Right renal pelvis (tissue), 4 donors: ENCODE measurements at places on chromosomes 11 and 22.

GRCh38 chr11:77079666-77080065, 12.9 kb downstream of the CAPN5 start:
- no peak for DNase-seq

DNA sequence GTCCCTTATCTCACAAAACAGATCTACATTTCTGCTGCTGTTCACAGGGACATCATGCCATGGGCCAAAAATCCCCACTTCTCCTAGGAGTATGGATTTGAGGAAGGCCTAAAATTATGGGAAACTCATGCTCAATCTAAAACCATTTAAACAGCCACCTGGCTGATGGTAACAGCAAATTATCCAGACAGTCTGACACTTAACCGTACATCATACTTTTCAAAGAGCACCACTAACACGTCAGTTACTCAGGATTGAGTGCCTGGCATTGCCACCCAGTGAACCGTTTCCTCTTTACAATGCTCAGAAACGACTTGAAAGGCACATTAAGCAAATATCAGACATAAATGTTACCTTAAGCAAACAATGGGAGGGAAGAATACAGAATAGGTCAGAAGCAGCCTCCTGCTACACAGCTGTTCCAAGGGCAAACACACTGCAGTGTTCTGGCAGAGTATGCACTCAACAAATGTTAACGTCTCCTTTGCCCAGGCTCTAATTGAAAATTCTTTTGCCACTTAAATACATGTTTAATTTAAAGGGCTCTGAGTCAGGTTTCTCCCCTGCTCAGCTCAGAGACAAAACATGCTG, 18.8 kb upstream of the SLC36A4 start:
- DNase-seq = no peak

DNA sequence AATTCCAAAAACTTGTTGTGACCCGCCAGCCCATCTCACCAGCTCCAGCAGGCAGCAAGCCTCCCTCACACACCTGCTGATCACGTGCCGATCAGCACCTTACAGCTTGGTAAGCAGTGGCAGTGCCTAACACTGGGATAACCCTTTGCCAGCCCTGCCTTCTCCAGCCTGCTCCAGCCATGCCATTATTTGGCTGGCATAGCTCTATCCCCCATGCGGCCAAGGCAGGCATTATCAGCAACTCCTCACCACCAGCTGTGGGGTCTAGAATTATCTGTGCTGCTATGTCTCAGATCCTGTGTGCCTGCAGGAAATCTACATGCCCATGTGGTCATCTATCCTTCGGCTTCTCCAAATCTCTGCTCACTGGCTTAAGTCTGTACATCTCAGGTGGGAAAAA, 215.0 kb downstream of the ST3GAL4 start:
- no peak for DNase-seq

GRCh38 chr11:64621283-64622019, 30.4 kb downstream of the SLC22A12 start:
- no peak for DNase-seq

DNA sequence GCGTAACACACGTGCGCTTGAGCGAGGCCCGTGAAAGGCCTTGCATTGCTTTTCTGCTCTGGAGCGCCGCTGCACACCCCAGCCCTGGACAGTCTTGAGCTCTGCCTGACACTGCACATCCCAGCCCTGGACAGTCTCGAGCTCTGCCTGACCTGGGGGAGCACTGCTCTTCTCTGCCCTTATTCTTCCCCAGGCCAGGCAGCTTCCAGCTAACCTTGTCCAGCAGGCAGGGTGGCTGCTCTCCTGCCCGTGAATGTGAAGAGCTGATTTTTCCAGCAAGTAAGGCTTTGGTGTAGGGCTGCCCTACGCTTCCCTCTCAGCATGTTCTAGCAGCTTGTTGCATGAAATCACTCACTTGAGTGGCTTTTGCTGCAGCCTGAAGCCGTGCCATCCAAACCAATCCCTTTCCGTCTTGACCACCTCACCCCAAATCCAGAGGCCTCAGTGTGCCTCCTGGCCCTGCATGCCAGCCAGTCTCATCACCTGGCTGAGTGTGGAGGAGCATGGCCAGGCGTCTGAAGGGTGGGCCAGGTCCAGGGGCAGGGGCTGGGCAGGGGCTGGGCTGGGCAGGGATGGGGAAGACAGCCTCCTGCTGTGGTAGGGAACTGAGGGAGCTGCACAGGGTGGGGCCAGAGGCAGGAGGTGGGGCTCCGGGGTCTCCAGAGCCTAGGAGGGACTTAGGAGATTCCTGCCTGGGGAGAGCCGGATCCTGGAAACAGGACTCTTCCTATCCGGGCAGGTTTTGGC, 89.5 kb upstream of the B3GAT1 start:
- DNase-seq = no peak

DNA sequence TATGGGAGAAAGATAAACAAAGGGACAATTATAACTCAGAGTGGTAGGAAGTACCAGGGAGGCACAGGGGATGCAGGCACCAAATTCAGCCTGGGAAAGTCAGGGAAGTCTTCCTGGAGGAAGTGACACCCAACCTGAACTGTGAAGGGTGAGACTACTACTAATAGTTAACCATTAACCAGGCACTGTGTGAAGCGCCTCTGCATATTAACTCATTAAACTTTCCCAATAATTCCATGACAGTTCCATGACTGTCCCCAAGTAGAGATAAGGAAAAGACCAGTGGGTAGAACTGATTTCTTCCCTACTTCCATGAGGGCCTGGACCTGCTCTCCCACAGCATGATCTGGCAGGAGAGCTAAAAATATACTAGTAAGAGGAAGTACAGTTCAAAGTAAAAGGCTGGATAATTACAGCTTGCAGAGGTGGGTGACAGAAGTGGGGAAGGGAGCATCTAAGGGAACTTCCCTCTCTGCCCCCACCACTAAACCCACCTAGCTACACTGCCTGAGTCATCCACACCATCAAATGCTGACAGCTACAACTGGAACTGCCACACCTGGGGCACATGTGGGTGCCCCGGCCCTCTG, 4.7 kb upstream of the AP1B1 start:
- no peak for DNase-seq

DNA sequence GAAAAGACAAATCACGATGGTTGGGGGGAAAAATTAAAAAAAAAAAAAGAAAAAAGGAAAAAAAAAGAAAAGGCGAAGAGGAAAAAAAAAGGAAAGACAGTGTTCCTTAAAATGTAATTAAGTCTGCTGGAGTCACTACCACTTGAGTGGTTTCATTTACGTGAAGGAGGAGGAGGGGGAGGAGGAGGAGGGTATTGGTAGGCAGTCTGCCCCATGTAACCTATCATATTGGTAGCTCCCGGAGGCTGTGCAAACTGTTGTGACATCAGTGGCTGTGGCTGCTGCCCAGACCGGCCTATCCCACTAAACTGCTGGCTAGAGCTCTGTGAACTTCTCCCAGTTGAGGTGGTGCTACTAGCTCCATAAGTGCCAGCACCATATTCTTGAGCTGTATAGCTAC, 17.9 kb downstream of the KDELR3 start:
- no peak for DNase-seq

DNA sequence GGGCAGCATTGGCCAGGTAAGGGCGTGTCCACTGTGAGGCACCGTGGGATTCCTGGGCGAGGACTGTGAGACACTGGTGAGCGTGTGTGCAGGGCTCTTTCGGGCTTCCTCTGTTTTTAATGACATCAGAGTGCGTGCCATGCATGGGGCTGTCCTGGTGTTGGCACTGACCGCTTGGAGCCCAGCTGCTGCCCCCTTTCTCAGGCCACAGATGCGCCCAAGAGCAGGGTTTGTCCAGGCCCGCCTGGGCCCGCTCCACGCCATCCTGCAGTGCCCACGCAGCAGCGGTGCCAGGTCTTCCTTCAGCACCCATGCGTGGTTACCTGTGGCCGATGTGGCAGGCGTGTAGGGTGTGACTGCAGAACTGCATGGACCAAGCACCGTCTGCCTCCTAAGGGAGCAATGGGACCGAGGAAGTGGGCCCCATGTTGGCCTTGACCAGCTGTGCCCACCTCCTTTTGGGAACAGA, 72.3 kb upstream of the SEPTIN5 start:
- no peak for DNase-seq

DNA sequence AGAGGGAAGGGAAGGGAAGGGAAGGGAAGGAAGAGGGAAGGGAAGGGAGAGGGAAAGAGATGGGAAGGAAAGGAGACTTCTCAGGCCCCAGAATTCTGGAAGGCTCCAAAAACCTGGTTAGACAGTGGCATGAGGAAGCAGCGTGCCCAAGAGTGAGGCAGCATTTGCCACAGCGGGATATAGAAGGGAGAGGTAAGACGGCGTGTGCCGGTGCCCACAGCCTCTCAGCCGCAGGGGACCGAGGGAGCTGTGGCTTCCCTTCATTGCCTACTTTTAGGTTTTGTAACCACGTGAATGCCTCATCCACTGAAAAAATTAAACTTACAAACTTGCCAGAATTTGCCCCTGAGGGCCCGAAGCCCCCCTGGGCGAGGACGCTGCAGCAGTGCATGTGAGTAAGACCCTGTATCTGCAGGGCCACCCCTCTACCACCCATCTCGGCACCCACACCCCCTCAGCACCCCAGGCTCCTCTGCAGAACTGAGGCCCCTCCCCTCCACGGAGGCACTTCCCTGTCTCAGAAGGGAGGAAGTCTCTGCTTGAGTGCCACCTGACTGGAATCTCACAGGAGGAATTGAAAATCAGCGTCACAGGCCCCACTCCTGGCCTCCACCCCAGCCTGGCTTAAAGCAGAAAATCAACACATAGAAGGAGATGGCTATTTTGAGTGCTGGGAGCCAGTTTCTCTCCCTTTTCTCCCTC, 58.1 kb downstream of the LINC01488 start:
- no peak for DNase-seq

- no peak for DNase-seq
Measured at GRCh38 chr11:86013713-86014112, 55.2 kb downstream of the PICALM start.

GRCh38 chr11:35218956-35219355, 80.0 kb downstream of the CD44 start:
- DNase-seq = no peak
